ENCODE measurements at places on chromosomes 7 and 10.

DNA sequence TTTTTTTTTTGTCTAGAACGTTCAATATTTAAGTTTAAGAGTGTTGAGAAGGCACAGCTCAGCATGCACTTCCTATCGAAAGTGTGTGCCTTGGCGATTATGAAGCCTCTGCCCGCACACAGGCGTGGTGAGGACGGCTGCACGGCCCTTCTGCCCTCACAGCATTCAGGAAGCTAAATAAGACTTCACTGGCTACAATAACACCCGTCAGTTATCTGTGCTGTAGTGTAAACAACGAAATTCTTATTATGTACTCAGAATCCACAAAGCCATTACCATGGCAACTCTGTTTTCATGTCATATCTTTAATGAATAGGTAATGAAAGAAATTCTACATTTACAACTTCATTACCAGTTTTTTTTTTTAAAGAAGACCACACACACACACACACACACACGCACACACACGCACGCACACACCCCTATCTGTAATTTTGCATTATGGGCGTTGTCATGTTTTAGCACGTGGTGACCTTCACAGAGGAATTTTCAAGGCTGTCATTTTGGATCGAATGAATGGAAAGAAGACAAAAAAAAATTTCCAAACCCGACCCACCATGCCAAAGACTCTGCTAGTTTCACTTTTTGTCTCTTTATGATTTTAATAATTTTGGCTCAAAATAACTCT, 254.8 kb upstream of the CTBP2 start:
- DNase-seq: no peak

- no peak for DNase-seq
These were observed 10.2 kb downstream of the EN2 start for GRCh38 chr7:155467846-155468784.

- DNase-seq: no peak
These were observed 24.7 kb downstream of the GHRHR start for GRCh38 chr7:30988351-30989005.

DNA sequence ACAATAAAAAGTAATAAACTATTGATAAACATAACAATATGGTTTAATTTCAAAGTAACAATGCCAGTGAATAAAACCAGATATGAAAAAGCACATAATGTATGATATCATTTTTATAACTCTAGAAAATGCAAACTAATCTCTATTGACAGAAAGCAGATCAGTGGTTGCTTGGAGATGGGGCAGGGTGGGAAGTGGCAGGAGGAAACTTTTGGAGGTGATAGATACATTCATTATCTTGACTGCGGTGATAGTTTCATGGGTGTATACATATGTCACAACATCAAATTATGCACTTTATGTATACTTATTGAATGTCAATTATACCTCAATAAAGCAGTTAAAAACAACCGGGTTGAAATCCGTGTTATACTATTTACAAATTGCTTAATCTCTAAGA, 16.0 kb upstream of the C1GALT1 start:
- no peak for DNase-seq

- DNase-seq: no peak
These were observed 22.7 kb upstream of the FRMD4A start for GRCh38 chr10:14353291-14353913.

- DNase-seq: no peak
These were observed 7.2 kb downstream of the ZKSCAN1 start for GRCh38 chr7:100022621-100023020.

- no peak for DNase-seq
These were observed 50.3 kb downstream of the ICA1 start for GRCh38 chr7:8211725-8212096.

- no peak for DNase-seq
These were observed 288.3 kb upstream of the MKLN1 start for GRCh38 chr7:131039355-131039762.

DNA sequence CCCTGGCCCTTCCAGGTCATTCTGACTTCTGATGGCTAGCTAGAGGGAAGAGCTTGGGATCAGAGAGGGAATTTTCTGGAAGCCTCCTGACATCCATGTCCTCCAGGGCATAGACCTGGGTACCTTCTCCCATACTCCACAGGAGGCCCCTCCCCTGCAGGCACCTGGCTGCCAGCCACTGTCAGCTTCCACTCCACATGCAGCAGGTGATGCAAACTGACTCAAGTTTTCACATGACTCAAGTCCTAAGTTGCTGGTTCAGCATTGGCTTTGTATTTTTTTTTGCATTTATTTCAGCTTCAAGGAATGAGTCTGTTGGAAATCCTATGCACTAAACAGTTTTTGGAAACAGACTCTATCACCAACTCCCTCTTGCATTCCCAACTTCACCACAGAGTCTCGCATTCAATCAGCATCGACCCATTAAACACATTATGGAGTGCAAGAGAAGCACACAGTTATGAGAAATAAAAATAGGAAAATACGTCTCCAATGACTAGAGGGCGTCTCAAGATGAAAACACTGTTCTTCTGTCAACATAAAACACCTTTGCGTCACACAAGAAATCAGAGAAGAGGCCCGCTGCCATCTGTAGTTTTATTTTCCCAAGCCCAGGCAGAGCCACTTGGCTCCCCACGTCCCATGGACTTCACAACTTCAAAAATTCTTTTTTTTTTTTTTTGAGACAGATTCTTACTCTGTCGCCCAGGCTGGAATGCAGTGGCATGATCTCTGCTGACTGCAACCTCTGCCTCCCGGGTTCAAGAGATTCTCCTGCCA, 362.6 kb upstream of the MGMT start:
- no peak for DNase-seq

DNA sequence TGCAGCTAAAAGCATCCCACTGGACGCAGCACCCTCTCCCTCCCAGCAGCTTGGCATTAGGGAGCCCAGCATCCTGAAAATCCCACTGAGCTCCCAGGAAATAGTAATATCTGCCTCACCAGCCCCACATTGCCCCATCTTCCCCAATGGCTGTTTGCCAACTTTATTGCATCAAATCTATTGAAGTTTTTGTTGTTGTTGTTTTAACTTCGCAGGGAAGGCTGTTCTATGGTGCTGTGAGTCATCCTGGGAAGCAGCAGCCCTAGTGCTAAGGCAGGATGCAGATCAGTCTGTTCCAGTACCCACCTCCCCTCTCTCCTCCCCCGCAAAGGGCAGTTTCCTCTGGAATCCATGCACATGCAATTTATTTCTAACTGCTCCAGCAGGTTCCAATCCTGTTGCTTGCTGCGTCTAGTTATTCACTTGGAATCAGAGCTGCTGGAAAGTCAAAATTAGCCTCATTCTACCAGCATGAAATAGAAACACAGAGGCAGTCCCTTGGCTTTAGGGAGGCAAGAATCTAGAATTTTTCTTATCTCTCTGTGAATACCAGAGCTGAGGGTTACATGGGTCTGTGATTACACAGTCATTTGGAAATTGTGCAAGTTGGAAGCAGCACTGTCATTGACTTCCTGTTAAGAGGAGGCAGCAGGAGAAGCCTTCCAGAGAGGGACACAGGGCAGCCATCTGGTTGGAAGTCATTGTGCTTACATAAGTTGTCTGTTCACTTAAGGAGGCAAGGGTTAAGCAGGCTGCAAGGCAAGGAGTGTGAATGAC, 115.9 kb upstream of the CACUL1 start:
- DNase-seq: no peak

- DNase-seq: no peak
These were observed 41.6 kb upstream of the MET start for GRCh38 chr7:116630357-116630756.

DNA sequence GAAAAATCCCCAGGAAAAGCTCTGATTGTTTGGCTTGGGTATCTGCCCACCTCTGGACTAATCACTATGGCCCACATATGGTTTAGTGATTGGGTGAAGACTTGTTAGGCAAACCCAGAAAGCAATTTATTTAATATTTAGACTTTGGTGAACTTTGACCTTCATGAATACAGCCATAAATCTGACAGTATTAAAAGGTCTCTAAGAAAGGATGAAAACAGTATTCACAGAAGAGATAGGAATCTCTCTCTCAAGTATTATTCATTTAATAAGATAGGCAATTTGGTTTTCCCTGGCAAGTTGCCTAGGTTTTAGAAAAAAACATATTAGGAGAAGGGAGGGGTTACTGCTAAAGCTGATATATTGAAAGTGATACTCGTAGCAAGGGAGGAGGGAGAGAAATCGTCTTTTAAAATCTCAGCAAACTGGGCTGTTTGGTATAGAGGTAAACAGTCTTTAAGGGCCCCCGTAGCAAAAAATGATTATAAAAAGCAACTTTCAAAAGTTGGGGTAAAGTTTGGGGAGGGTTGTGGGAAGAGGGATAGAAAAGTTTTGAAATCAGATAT, 57.1 kb downstream of the LSMEM1 start:
- no peak for DNase-seq

DNA sequence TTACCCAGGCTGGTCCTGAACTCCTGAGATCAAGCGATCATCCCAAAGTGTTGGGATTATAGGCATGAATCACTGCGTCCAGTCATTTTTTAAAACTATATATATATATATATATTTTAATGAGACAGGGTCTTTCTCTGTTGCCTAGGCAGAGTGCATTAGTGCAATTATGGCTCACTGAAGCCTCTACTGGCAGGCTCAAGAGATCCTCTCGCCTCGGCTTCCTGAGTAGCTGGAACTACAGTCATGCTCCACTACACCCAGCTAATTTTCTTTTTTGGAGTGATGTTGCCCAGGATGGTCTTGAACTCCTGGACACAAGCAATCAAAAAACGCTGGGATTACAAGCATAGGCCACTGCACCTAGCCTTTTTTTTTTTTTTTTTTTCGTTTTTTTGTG, 55.3 kb upstream of the KAT6B start:
- DNase-seq: no peak

- DNase-seq: no peak
These were observed 32.3 kb downstream of the PITRM1 start for GRCh38 chr10:3140280-3140679.

DNA sequence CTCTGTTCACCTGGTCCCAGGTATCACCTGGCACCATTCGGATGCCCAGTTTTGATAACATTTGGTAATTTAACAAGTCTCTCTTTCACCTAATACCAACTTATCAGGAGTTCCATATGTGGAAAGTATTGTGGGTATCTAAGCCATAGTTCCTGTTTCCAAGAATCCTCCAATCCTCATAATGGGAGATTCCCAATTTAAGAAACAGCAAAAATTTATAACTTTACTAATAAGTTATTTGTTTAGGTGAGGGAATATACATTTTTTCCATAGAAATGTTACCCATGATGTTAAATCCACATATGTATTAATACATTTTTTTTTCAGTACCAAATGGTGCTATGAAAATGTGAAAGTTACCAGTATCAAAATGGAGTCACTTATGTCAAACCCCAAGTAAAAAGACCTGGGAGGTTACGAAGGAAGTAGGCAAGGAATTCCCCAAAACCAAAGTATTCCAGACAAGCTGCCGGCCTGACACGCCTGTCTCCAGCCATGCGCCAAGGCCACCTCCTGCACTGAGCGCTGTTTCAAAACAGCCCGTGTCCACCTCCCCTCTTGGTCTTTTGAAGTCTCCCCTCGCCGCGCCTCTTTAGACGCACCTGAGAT, 44.8 kb downstream of the PRKCQ start:
- DNase-seq: no peak

DNA sequence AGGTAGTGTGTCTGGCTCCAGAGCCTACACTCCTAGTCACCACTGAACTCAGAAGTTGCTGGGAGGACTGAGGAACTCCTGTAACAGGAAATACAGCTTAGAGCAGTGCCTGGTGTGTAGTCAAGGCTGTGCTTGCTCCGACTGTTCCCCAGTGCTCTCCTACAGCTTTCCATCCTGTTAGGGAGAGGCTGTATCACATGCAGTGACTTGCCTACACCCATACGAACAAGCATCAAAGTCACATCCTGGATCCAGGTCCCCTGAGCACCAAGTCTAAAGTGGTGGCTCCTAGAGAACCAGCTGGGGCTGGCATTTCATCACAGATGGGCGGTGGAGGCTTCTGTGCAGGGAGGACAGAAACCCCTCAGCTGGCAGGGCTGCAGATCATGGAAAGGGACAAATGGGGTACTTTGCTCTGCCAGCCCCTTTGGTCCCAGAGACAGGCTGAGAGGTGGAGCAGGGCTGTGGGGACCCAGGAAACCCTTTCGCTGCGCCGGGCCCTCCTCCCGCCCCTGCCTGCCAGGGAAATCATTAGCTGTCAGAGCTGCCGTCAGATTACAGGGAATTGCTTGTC, 7.7 kb downstream of the ASB10 start:
- no peak for DNase-seq

GRCh38 chr10:93515071-93516005, 18.9 kb downstream of the CEP55 start:
- DNase-seq: no peak

- no peak for DNase-seq
These were observed 197.4 kb upstream of the FOXP2 start for GRCh38 chr7:114217026-114217806.

DNA sequence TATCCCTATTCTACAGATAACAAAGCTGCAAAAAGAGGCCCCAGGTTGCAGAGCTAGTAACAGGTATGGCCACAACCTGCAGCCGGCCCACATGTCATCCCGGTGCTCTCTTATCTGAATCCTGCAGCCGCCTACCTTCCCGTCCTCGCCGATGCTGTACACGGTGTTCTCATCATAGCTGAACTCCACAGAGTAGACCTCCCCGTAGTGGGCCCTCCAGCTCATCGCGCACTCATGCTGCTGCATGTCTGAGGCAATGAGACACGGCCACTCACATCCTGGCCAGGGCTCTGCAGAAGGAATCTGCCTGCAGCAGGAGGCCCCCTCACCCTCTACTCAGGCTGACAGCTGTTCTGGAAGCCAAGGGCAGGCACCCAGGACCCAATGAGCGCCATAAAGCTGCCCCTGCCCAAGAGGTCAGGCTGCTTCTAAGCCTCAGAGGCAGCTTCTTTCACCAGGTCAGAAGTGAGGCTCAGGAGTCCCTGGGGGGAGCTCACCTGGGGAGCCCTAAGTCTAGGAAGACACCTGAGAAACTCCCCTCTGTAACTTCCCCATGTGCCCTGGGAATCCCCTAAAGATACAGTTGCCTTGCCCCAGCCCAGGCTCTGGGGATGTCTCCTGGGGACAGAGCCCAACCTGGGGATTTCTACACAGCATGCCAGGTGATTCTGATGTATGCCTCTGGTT, 17.9 kb upstream of the CYREN start:
- no peak for DNase-seq

GRCh38 chr7:111510584-111511378, 51.5 kb downstream of the IMMP2L start:
- DNase-seq: no peak

All from central memory CD4-positive, alpha-beta T cell (primary cell).